ENCODE measurements at places on chromosomes 7 and 10.

DNA sequence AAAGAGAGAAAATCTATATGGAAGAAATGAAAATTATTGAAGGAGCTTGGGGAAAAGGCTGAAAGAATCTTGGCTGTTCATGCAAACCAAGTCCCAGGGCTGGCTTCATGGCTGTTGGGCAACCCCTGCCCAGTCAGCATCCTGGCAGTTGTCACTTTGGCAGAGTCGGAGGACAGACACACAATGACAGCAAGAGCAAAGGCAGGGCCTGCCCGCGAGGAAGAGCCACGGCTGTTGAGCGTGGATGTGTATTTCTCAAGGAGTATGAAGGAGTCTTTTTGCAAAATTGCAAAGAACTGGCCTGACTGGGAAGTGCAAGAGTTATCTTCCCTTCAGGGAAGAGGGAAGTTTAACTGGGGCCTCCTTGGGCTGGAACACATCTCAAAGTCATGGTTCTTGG, 11.7 kb downstream of the PTPRE start:
- DNase-seq, result no peak

GRCh38 chr10:12158111-12158510, 28.6 kb downstream of the SEC61A2 start:
- DNase-seq, result no peak

DNA sequence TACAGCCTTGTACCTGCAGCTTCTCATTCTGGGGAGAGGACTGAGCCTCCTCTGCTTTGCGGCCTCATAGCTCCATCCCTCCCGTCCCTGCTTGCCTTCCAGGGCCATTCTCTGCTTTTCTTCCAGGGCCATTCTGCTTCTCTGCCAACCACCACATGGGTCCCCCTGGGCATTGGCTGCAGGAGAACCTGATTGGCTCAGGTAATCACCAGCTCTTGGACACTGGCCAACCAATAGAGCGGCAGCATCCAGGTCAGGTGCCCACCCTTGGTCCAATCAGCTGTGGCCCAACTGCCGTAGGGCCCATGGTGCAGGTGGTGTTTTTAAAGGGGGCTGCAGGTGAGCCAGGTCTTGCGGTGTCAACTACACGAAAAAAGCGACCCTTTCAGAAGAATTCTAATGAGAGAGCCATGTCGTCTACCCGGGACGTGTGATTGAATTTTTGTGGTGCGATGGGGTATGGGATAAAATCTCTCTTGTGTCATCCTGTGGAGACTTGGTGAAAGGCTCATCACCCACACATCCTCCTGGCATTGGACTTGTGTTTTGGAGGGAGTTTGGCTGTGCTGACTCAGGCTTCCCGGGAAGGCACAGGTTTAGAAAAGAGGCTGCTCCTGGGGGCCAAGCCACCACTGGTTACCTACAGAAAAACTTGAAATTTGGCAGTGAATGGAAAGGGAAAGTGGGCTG, 46.0 kb upstream of the PODXL start:
- no peak for DNase-seq

- DNase-seq, result no peak
These were observed 23.9 kb downstream of the CACUL1 start for GRCh38 chr10:118730756-118731456.

DNA sequence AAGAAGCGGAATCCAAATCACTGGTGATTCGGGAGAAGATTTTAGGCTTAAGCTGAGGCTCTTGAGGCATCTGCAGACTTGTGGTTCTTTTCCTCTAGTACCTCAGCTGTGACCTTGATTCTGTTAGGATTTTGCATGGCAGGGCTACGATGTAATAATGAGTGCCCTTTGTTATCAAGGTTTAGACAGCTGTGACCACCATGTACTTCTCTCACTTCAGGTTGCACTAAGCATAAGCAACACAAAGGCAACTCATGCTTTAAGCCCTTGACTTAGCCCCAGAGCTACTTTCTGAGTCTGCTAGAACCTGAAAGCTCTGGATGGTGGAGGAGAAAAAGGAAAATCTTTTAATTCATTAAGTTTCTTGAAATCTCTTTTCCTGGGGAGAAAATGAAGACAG, 1052.3 kb upstream of the PHF14 start:
- no peak for DNase-seq

DNA sequence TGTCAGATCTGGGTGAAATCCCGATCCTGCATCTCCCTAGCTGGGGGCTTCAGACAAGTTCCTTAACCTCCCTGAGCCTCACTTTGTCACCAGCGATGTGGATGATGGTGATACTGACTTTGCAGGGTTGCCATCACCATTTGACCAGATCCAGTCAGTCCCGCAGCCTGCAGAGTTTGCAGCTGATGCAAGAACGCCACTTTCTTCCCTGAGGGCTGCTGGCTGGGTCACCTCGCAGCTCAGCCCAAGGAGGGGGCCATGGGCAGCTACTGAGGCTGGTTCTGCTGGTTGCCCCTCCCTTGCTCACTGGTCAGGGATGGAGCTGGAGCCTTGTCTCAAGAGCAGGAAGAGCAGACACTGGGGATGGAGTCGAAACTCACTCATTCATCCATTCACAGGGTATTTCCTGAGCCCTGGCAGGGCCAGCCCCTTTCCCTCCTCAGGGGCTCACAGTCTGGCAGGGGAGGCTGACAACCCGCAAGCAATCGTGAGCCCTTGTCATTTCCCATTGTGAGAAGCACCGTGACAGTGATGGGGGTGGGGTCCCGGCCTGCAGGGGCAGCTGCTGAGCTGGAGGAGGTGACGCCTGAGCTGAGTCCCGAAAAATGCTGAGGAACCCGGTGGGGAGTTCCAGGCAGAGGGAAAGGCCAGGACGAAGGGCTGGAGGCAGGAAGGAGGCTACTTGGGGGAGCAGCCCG, 111.1 kb upstream of the TCF7L2 start:
- no peak for DNase-seq

DNA sequence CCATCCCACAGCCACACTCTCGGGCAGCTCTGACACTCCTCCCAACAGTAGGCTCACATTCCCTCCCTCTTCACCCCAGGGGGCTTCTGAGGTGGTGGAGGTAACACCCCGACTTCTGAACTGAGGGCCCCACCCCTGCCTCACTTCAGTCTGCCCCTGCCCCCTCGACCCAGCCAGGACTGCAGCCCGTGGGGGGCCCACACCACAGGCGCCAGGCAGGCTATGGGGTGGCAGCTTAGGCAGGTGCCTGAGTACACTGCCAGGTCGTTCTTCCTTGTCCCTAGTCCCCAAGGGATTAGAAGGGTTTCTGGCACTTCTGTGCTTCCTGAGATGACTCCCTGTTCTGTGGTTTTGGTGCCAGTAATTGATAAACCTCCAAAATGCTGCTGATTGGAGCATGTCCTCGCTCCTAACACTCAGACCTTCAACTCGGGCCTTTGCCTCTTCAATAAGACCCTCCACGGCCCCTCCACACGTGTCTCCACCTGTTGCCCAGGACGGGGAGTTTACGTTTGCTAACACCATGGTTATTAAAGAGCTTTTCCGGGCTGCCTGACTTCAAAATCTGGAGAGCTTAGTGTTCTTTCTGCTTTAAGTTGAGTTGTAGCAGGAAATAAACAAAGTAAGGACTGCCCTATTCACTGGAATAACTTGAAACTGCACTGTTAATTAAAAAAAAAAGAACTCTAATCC, 23.8 kb upstream of the LARP4B start:
- no peak for DNase-seq

GRCh38 chr7:136062625-136063325, 85.6 kb upstream of the MTPN start:
- no peak for DNase-seq

DNA sequence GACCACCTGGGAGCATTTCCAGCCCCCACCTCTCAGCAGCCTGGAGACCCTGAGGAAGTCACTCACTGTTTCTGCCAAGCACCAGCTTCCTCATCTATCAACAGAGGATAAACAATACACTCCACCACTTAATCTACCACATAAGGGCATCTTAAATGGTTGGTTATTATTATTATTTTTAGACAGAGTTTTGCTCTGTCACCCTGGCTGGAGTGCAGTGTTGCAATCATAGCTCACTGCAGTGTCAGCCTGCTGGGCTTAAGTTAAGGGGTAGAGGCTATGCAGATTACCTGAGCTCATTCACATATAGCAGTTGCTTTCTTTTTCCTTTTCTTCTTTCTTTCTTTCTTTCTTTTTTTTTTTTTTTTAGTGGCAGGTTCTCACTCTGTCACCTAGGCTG, 59.5 kb upstream of the ELN start:
- DNase-seq, result no peak

DNA sequence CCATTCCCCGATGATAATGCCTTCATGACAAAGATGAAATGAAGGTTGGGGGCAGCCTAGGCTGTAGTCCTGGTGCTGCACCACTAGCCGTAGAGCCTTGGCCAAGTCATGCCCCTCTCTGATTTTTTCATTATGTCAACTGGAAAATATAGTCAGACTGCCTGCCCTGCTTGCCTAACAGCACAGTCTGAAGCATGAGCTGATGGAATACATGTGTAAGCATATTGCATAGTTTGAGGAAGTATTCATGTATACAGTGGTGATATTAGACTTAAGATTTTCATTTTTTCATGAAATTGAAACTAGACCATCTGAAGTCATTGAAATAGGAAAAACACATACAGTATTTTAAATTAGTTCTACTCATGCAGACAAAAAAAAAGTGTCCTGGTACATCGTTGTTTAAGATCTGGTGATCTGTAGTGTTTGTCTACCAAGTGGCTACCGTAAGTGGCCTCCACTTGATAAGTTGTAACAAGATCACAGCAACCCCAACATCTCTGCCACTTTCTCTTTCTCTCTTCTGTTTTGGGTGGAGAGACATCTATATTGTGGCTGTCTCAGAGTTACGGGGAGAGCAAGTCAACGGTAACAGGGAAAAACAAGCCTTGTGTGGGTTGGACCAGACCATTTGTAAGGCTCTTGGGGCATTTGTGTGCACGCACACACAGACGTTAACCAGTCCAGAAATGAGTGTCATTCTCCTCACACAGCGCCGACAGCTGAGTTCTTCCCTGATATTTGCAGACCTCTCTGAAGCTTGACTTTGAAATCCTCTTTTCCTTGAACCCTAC, 716.6 kb upstream of the GALNT17 start:
- DNase-seq, result no peak

- no peak for DNase-seq
These were observed 14.7 kb upstream of the BMS1 start for GRCh38 chr10:42767906-42768305.

- no peak for DNase-seq
These were observed 33.3 kb downstream of the CRHR2 start for GRCh38 chr7:30648744-30649540.

GRCh38 chr10:79444199-79445119, 965 bp downstream of the ZCCHC24 start:
- DNase-seq, result peak; percentile 59

DNA sequence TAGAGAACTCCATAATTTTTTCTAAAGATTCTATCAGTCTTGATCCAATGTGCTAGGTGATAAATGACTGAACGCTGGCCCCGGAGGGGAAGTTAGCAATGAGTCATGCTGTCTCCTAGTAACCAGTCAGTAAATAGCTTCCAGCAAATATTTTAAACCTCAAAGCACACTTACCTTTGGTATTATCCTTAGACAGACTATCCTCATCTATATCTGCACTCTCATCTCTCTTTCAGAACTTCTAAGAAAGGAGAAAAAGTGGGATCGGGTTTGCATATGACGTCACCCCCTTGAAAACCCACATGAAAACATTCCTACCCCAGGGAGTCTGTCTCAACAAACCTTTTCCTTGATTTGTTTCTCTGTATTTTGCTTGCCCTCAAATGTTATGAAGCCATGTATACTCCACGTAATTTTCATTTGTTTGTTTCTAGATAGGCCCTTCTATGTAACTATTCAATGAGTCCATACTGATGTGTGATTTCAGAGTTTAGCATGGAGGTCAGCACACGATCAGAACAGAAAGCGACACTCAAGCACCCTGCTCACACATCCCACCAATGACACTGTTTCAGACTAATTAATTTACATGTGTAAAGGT, 174.9 kb upstream of the NRP1 start:
- no peak for DNase-seq

GRCh38 chr10:45561952-45562351, 110.6 kb downstream of the ZFAND4 start:
- DNase-seq, result no peak

GRCh38 chr7:55498770-55499169, 73.5 kb downstream of the VOPP1 start:
- DNase-seq, result no peak

DNA sequence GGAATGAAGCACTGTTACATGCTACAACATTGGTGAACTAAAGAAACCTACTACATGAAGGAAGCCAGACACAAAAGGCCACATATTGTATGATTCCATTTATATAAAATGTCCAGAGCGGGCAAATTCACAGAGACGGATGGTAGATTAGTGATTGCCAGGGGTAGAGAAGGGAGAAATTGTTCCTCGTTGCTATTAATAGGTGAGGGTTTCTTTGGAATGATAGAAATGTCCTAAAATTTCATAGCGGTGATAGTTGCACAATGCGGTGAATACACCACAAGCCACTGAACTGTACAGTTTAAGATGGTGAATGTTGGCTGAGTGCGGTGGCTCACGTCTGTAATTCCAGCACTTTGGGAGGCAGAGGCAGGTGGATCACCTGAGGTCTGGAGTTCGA, 29.0 kb downstream of the DENND2A start:
- no peak for DNase-seq

- DNase-seq, result no peak
These were observed 2.4 kb upstream of the VDAC2 start for GRCh38 chr10:75208181-75208580.

DNA sequence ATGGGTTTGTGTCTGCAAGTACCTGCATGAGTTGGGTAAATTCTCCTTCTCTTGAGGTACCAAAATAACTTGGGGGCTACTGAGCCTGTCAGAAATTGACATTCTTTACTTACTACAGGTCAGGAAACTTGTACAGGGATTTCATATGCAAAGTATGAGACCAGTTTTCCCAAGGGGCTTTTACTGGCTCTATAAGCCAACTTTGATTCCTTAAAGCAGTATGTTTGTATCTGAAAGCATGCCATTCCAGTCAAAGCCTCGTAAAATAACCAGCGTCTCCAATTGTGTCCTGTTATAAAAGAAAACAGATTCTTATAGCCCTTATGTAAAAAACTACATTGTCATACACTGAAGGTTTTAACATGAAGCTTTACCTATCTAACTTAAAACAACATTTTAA, 90.2 kb downstream of the ZNF467 start:
- DNase-seq, result no peak

DNA sequence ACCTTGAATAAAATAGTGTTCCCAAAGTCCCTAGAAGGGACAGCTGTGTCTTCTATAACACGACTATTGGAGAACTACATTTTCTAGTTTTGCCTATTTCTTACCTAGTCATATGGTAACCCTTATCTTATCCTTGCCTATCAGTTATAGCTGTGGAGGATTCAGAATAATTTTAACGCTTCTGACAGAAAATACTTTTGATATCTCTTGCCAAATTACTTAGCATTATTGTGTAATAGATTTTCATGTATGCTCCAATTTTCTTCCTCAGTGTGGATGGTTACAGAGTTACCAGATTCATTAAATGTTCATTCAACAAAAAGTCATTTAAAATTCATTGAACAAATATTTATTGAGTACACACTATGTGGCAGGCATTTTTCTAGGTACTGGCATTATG, 34.6 kb upstream of the LSM8 start:
- no peak for DNase-seq

GRCh38 chr7:82617156-82617555, 173.6 kb upstream of the CACNA2D1 start:
- DNase-seq, result no peak

GRCh38 chr7:157568770-157569584, 232.2 kb downstream of the DNAJB6 start:
- DNase-seq, result peak; percentile 70

GRCh38 chr7:17408245-17408903, 109.9 kb downstream of the AHR start:
- no peak for DNase-seq
